ENCODE measurements at places on chromosomes 7 and 10.

- DNase-seq = no peak
Measured at GRCh38 chr7:64838691-64839090, 44.5 kb downstream of the ZNF138 start.

DNA sequence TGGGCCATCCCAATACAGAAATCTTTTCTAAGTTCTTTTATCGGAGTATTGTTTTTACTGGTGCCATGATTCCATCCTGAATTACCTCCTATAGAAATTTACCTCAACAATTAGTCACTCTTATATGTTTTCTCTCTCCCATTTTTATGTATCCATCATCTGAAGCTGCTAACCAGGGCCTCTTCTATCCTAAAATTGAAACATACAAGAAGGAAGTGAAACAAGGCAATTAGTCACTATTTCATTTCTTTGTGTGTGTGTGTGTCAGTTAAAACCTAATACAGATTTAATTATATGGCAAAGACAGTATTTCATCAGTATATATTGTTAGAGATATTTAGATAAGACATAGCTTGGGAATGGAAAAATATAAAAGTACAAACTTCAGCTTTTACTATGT lies 148.4 kb upstream of the AHR start:
- no peak for DNase-seq

- no peak for DNase-seq
Measured at GRCh38 chr10:73925539-73925938, 14.6 kb downstream of the PLAU start.

- no peak for DNase-seq
Measured at GRCh38 chr7:92456236-92456635, 9.0 kb downstream of the GATAD1 start.

- no peak for DNase-seq
Measured at GRCh38 chr7:116173051-116174028, 37.0 kb upstream of the TES start.

DNA sequence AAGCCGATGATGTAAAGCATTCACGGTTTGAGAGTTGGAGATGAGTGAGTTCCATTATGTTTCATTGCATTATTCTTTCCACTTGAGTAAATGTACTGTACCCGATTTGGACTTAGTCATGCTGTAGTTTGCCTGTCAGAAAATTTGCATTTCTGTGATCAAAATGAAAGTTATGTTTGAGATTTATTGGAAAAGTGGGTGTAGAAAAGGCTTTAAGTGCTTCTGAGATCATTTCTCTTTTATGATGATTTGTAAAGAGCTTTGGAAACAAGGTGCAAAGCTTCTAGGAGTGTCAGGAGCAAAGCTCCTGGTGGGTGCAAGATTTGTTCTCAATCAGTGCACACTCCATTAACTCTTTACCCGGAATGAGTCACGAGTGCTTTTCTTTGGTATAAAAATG lies 204.1 kb upstream of the POM121L12 start:
- no peak for DNase-seq

GRCh38 chr7:148901178-148901577 lies 17.1 kb upstream of the EZH2 start:
- DNase-seq = no peak

DNA sequence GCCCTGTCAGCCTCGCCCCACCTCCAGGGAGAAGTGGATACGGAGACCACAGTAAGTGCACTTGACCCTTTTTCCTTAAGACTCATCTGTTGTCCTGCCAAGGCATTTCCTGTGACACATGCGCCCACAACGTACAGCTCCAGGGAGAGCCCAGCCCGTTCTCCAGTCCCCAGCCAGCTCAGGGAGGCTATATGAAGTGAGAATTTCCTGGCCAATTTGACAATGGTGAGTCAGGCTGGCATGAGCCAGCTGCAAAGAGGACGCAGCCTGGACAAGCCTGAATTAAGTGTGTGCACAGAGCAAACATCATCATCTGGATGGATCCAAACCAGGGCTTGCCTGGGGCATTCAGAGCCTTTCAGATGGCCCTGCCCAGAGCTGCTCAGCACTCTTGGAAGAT lies 244.8 kb downstream of the KCNMA1 start:
- DNase-seq = no peak

DNA sequence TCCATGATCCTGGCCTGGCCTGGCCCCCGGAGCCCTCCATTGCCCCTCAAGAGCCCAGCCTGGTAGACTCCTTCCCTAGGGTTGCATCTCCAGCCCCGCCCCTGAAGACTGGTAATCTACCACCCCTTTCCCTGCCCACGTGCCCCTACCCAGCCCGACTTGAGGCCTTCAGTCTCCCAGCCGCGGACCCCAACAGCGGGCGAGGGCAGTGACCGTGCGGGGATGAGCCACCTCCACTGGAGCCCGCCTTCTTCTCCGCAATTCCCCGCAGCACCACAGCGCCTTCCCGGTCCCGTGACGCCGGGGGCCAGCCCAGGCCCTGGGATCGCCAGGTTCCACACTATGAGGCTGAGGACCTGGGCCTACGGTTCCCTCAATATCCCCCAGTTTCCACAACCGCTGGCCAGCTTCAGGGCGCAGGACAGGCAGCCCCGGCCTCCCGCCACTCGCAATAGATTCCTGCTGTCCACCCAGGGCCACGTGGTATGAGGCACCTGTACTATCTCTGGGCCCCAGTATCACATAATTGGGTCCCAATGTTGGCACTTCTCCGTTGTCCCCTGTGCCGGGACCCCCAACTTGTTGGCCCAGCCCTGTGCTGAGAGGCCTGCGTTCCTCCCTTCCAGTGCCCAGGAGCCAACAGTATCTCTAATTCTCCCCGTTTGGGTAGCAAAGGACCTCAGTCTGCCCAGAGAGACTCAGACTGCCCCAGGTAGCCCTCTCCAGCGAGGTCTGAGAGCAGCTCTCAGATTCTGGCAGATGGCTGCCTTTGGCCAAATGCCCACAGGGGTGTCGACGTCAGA lies 1.1 kb upstream of the GPRIN2 start:
- no peak for DNase-seq

DNA sequence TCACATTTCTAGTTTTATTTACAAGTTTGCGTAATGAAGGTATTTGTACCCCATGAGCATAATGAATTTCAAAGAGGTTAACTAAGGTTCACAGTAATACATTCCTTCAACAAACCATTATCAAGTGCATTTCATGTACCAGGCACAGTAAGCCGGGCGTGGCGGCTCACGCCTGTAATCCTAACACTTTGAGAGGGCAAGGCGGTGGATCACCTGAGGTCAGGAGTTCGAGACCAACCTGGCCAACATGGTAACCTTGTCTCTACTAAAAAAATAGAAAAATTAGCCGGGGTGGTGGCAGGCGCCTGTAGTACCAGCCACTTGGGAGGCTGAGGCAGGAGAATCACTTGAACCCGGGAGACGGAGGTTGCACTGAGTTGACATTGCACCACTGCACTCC lies 4.3 kb upstream of the EIF3A start:
- no peak for DNase-seq

- no peak for DNase-seq
Measured at GRCh38 chr10:114520453-114520852, 116.2 kb upstream of the AFAP1L2 start.

- no peak for DNase-seq
Measured at GRCh38 chr10:71338728-71339495, 19.9 kb downstream of the SLC29A3 start.

- DNase-seq = no peak
Measured at GRCh38 chr10:58467931-58468635, 44.6 kb upstream of the BICC1 start.

DNA sequence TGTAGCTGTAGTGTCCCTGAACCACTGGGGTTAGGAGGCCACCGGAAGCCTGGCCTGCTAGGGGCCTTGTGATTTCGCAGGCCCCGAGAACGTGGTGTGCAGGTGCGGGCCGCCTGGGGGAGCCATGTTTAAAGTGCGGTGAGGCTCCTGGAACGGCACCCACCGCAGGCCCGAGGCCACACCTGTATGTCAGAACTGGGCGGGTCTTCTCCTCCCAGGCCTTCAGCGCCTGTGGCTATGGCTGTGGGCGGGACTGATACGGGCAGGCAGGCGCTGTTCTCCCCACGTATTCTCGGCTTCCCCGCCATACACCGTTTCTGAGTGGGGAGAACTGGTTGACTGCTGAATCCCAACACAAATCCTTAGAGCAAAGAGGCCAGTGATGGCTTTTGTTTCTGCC lies 74.8 kb downstream of the DNAJB6 start:
- DNase-seq = peak; percentile 70

DNA sequence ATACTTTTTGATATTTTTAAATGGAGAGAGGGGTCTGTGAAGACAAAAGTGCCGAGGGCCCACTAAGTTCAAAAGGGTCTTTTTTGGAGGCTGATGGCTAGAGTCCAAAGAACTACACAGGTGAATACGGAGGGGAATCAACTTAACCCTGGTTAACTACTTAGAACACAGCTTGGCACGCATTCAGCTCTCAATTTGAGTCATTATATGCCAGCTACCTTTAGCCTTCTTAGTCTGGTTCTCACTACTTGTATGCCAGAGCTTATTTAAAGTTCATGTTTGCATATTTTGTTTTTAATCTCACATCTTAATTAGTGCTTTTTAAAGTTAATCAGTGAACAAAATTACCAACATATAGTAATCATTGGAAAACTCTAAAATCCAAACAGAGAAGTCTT lies 80.8 kb downstream of the VWDE start:
- no peak for DNase-seq

DNA sequence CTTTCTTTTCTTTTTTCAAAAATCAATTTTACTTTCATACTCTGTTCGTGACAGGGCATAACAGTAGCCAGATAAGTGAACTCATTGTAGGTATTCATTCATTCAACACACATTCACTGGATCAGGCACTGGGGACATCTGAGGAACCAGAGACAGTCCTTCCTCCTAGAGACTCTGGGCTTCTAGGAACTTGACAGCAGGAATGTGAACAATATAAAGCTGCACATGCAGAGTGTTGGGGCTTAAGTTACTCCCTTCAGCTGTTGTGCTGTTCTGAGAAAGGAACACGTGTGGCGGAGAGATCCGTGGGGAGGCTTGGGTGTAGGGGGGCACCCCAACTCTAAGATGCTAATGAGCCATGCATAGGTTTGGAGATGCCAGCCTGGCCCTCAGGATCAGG lies 120.4 kb downstream of the PKD1L1 start:
- no peak for DNase-seq

- no peak for DNase-seq
Measured at GRCh38 chr7:130421684-130422083, 19.1 kb downstream of the CEP41 start.

DNA sequence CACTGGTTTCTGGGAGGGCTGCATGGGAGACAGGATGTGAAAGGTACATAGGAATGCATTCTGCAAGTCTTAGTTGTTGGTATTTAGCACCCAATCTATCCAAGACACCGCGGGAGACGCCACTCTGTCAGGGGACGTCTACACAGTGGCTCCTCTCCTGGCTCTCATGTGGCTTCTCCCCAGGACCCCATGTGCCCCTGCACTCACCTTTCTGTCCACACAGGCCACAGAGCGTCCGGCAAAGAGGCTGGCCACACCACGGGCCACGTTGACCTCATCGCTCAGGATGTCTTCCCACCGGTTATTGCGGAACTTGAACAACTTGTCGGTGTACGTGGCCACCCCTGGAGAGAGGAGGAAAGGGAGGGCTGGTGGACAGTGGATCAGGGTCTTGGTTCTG lies 73.4 kb downstream of the GOLGA7B start:
- no peak for DNase-seq

DNA sequence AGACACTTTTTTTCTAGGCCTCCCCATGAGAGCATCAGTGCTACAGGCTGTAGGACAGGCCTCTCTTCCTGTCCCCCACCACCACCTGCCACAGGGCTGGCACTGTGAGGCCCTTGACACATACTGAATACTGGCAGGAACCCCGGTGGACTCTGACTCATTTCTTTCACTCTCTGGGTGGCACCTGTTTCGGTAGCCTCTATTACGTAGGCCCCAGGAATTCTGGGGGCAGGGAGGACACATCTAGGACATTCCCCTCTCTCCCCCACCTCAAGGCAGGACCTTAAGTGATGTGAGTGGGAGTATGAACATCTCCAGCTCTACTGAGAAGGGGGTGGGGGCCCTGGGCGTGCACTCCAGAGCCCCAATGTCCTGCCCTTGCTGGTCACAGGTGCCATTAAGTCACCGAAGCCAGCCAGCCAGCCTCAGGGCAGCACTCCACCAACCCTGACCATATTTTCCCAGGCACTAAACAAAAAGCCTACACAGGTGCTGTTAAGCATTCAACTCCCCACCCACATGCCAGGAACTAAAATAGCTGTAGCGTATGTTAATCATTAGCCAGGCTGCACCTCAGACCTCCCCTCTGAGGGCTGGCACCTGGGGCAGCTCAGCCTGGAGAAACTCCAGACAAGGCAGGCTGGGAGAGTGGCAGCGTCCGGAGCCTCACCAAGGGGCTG lies 8.9 kb downstream of the ANXA11 start:
- peak; percentile 60 for DNase-seq

DNA sequence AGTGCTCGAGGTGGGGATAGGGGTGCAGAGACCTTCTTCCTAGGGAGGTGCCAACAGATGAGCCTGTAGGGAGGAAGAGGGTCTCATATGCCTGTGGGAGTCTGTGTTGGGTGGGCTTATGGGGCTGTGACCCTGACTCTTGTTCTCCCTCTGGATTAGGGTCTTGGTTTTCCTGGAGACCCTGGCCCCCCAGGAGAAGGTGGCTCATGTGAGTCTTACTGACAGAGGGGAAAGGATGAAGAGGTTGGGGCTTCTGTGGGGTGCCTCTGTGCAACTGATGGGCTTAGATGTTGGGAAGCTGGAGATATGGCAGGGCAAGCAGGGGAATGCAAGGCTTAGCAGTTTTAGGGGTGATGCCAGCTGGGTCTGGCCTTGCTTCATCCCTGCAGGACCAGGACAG lies 20.2 kb upstream of the VOPP1 start:
- no peak for DNase-seq

GRCh38 chr7:104790440-104790839 lies 223.6 kb upstream of the KMT2E start:
- DNase-seq = no peak

GRCh38 chr10:82192665-82193064 lies 317.7 kb downstream of the NRG3 start:
- DNase-seq = no peak

GRCh38 chr7:129774359-129774758 lies 162.8 kb downstream of the NRF1 start:
- DNase-seq = no peak

All from T-helper 22 cell (primary cell).